Tongue (tissue), 3 donors: ENCODE measurements at places on chromosomes 16 and 17.

DNA sequence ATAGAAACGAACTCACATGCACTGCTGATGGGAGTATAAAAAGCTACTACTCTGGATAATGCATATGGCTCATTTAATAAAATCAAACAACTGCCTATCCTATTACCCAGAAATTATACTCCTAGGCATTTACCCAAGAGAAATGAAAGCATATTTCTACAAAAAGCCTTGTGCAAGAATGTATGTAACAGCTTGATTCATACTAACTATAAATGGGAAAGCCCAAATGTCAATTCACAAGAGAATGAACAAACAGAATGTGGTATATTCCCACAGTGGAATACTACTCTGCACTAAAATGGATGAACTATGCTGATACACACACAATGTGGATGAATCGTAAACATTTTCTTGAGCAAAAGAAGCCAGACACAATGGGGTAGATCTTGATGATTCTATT, 38.4 kb downstream of the KIAA0753 start:
- no peak for DNase-seq

DNA sequence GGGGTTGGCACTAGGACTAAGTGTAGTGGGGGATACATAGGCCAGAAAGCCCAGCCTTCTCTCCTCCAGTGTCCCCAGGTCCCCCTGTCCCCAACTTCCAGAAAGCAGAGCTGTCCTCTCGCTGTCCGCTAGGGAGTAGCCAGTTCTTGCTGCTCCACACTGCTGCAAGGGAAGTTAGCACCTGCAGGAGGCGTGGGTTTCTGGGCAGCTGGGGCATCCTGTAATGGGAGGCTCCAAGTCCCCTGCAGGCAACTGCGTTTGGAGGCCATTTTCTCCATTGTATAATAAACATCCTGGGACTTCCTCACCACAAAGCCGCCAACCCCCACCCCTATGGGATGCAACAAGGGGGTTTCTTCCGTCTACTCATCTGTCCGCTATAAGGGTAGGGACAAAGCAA, 1.7 kb downstream of the RPRML start:
- peak; percentile 59 for DNase-seq

GRCh38 chr16:20613481-20614185, 37.5 kb upstream of the ACSM2B start:
- DNase-seq = no peak

- no peak for DNase-seq
Observed at GRCh38 chr16:75252946-75253911, 1.8 kb upstream of the BCAR1 start.

GRCh38 chr17:4970273-4970672, 2.7 kb upstream of the SPAG7 start:
- no peak for DNase-seq

DNA sequence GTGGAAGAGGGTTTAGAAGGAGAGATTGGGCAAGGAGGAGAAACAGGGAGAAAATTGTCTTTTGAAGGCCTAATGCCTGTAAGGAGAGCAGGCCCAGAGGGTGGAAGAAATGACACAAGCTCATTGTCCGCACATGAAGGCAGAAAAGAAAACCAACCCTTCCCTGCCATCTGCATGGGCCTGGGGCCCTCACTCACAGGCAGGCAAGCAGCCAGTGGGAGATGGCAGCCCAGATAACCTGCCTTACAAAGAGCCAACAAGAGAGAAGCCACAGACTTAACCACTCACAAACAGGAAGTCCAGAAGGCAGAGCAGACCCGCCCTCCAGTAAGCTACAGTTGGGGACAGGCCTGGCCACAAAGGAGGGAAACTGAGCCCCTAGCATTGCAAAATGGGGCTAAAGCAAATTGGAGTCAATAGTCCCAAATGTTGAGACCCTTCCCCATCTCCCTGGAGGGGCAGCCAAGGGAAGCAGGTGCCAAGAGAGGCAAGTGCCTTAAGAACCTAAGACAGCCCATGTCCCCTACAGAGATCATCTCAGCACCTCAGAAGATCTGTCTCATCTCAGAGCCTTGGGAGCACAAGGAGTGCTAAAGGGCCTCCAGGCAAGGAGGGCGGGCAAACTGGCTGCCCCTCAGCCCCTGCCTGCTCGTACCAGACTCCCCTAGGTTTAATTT, 7.3 kb upstream of the TSPOAP1 start:
- DNase-seq = no peak

DNA sequence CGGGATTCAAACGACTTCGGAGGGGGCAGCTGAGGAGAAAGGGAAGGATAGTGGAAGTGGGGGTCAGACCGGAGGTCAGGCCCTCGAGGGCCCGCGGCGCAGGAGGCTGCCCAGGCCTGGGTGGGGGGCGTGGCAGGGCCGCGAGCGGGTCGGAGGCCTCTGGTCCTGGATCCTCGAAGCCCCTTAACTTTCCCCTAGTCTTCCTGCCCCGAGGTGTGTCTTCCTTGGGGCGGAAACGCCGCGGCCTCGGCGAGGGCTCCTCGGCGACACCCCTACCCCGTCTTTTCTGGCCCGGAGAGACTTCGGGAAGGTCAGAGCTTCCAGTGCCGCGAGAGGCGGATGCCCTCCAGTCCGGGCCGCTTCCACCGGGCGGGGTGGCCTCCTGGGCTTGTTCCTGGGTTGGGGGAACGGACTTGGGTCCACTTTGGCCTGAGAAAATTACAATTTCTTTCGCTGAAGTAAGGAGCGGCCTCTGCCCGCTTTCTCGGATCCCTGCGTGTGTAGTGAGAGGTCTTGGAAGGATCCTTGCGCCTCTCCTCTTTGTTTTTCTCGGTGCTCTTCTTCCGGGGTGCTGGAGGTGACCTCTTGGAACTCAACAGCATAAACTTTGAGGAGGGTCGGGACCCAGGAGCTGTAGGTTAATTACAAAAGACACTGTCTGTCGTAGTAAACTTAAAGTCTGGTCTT, 491 bp downstream of the IST1 start:
- DNase-seq = peak; percentile 44
